Right lung (tissue), 10 donors: ENCODE measurements at places on chromosomes 6 and 20. TPM values are rescaled to one million over a fixed set of nuclear protein-coding genes. Genes with fewer than 3 reads are reported as not detected.

DNA sequence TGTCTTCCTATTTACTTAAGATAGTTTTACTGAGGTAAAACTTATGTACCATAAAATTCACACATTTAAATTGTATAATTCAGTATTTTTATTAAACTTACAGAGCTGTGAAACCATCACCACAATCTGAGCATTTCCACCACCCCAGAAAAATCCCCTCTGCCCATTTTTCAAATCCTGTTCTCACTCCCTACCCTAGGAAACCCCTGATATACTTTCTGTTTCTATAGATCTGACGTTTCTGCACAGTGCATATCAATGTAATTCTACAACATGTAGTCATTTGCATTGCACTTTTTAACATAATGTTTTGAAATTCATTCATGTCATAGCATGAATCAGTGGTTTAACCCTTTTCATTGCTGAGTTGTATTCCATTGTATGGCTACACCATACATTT is 96.7 kb upstream of the OPRM1 start:
- DNase-seq, result no peak

DNA sequence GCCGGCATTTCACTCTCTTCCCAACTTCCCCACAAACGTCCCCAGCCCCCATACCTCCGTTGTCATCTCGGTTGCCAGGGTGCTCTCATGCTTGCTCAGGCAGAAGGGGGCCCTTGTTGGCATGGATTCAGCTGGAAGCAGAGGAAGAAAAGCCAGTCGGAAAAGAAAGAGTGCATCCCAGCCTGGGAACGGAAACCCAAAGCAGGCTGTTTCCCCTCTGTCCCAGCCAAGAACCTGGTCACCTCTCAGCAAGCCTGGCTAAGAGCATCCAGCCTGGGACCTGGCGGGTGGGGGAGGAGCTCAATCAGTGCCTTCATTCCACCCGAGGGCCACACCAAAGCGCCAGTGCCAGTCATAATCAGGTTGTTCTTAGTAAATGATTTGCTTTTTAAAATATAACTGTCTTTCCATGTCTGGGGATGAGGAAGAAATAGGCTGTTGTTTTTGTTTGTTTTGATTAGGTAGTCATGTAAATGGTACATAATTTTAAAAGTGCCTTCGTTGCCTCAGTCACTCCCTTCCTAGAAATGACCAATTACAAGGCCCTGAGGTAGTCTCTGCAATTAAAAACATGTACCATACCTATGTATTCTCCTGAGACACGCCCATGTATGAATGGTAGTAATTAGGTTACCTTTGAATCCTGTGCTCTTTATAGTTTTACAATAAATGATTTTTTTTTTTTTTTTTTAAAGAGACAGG is 21.1 kb downstream of the CHMP4B start:
- no peak for DNase-seq

Gene CHMP4B
- polyA plus RNA-seq, result 103 TPM

Gene GGTLC1
- 1.7 TPM for polyA plus RNA-seq

Gene ESR1
- 1.7 TPM for polyA plus RNA-seq
